ENCODE measurements at places on chromosomes 4 and X.

DNA sequence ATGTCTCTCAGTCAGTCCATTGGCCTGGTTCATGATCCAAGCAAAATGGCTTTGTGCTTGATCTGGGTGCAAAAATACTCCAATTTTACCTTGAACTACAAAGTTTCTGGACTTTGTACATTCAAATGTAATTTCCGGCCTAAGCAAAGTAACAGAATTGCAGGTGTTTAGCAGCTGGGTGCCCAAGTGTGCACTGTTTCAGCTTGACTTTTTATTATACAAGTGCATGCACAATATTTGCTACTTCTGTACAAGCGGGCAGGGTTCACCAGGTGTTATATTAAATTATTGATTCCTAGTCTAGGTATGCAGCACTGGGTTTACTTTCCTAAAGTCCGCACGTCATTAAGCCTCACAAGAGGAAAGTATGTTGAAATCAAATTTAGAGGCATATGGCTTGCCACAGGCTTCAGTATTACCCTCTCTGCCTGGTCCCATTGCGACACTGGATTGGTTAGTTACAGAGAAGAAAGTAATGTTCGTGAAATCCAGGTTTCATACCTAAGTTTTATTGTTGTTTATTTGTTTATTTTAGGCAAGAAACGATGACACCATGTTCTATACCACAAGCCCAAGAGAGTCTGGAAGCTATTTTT is 376.9 kb upstream of the CTSO start:
- H3K36me3 ChIP-seq: no peaks in the 10 kb centered on the region
- no peak overlapping the region for H3K27ac ChIP-seq
- H3K4me3 ChIP-seq: no peak overlapping the region

DNA sequence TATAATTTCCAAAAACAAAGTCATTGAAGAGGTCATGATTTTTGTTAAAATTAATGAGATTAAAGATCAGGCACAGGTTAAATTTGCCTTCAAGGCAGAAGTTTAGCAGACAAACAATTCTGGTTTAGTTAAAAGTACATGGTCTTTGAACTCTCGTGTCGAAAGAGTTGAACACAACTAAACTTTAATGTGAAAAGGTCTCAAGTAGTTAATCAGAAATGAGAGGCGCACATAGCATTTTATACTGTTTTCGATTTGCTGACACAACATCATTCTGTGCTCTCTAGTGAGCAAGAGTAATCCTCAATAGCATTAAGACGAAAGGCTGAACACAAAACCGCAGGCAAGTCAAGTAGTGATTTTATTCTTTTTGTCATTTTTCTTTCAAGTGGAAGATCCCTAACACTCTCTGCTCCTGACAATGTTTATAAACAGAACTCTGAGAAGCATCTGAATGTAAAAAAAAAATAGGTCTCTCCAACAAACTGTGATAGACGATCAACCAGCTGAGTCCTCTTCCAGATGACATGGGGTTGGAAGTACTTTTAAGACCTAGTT is 49.8 kb downstream of the SH3RF1 start:
- no peaks in the 10 kb centered on the region for H3K4me1 ChIP-seq
- H3K27me3 ChIP-seq: no peaks in the 10 kb centered on the region
- DNase-seq: no peak
- H3K36me3 ChIP-seq: no peaks in the 10 kb centered on the region

- H3K27ac ChIP-seq: no peak overlapping the region
- H3K36me3 ChIP-seq: no peaks in the 10 kb centered on the region
- H3K27me3 ChIP-seq: no peaks in the 10 kb centered on the region
- DNase-seq: no peak
Measured at GRCh38 chr4:186904101-186904500, 180.4 kb upstream of the FAT1 start.

- DNase-seq: no peak
- peaks cover 14% of the 10 kb centered on the region for H3K36me3 ChIP-seq
- H3K27me3 ChIP-seq: no peaks in the 10 kb centered on the region
- H3K4me1 ChIP-seq: peaks cover 24% of the 10 kb centered on the region
Measured at GRCh38 chr4:86965019-86965976, 30.5 kb downstream of the AFF1 start.

- DNase-seq: no peak
- peaks cover 20% of the 10 kb centered on the region for H3K4me1 ChIP-seq
- no peaks in the 10 kb centered on the region for H3K27me3 ChIP-seq
- no peaks in the 10 kb centered on the region for H3K36me3 ChIP-seq
Measured at GRCh38 chr4:184261246-184261645, 43.6 kb upstream of the ENPP6 start.

DNA sequence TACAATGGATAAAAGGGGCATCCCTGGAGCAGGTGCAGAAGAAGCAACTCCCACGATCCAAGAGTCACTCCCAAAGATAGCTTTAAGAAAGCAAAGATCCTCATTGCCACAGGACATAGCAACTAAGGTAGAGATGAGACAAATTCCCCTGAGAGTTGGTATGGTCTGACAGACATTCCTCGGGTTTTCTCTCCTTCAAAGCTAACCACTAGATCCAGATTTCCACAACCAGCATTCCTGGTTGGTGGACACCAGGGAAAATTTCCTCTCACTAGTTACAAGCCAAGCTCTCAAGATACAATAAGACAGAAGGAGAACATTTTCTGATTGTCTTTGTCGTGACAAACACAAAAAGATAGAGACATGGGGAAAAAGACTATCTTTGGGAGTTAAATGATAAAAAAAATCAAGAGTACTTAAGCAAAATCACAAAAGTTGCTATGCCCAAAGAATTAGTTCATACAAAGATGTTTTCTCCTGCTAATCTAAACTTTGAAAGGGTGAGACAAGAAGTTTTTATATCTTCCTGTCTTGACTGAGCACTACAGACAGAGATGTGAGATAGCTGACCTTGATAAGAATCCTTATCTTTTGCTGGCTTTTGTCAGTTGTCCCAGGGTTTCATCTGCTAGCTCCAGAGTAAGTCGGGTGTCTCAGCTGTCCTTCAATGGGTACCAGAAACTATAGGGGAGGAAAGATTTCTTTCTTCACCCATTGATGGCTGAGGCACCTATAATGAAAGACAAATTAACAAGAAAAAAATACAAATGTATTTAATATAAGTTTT is 200.5 kb downstream of the CENPC start:
- H3K36me3 ChIP-seq: no peaks in the 10 kb centered on the region
- H3K4me1 ChIP-seq: no peaks in the 10 kb centered on the region
- H3K27me3 ChIP-seq: peaks cover 7% of the 10 kb centered on the region
- DNase-seq: no peak
- H3K27ac ChIP-seq: no peak overlapping the region
- no peak overlapping the region for H3K4me3 ChIP-seq

DNA sequence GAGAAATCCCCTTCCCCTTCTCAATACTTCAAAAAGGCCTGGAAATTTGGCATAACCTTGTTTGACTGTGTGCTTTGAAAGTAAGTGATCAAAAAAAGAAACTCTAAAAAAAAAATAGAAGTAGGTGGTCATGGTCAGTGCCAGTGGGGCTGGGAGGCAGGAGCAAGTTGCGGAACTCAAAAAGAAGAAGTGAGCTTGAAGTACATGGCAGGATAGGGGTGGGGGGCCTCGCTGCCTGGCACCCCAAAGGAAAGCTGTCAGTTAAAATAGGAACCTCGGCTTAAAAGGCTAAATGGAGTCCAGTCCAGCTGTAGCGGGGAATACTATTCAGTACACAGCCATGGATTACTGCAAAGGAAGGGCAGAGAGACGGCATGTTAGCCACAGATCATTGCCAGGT is 12.2 kb upstream of the NKRF start:
- no peak overlapping the region for H3K4me3 ChIP-seq
- DNase-seq: no peak
- no peaks in the 10 kb centered on the region for H3K27me3 ChIP-seq
- H3K36me3 ChIP-seq: peaks cover 16% of the 10 kb centered on the region

Data from activated CD4-positive, alpha-beta T cell treated with anti-CD3 and anti-CD28 coated beads, Interleukin-2, amount 10 ng/mL, durations not matched to agents 7 days and 5 days (primary cell).